ENCODE measurements at places on chromosomes 7 and 10. TPM values are rescaled to one million over a fixed set of nuclear protein-coding genes. Genes with fewer than 3 reads are reported as not detected.

DNA sequence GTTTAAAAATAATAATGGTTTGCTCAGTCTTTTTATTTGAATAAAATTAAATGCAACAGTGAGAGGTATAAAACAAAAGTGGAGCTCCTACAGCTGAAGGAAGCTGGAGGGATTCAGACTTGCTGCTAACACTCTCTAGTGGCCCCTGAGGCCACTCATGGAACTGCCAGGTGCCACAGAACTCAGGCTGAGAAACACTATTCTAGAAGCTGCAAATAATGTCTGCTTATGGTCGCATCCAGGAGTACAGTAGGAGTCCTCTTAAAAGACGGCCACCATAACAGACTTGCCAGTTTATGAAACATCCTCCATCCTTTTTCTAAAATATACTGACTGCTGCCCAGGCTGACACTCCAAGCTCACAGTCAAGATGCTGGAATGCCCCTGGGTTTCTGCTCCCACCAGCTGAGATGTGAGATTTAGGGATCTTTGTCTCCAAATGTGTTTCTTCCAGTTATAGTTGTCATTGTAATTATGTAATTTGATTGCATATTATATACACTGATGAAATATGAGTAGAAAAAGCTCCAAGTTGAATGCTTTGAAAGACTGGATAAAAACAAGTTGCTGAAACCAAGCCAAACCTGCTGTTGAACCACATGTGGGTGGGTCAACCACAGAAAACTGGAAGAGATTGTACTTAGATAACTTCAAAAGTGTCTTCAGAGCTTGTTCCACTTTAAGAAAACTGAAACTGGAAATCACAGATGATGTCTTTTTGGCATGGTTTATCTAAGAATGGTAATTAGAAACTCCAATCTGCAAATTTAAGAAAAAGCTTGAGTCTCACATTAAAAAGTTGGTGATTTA lies 213.7 kb upstream of the AOAH start:
- no peak for DNase-seq
- H3K36me3 ChIP-seq = peaks cover 20% of the 10 kb centered on the region

Gene AKR1B15
- total RNA-seq = not detected

Gene BLNK
- 0.66 TPM for total RNA-seq

- no peaks in the 10 kb centered on the region for H3K27me3 ChIP-seq
- H3K4me1 ChIP-seq = no peaks in the 10 kb centered on the region
- no peaks in the 10 kb centered on the region for H3K36me3 ChIP-seq
Measured at GRCh38 chr7:89238156-89238555, 442.6 kb upstream of the TEX47 start.

- DNase-seq = no peak
- H3K4me1 ChIP-seq = peaks cover 45% of the 10 kb centered on the region
- no peak overlapping the region for H3K27ac ChIP-seq
- H3K27me3 ChIP-seq = no peaks in the 10 kb centered on the region
Measured at GRCh38 chr7:80775482-80775881, 137.0 kb downstream of the CD36 start.

Gene TEX36
- not detected for total RNA-seq

Gene SLC29A3
- total RNA-seq = 0.89 TPM

Gene CCDC201
- total RNA-seq = not detected

- no peak overlapping the region for H3K27ac ChIP-seq
- DNase-seq = no peak
- H3K4me3 ChIP-seq = no peak overlapping the region
- H3K36me3 ChIP-seq = peaks cover 12% of the 10 kb centered on the region
- H3K4me1 ChIP-seq = peaks cover 21% of the 10 kb centered on the region
Measured at GRCh38 chr7:135925210-135925609, 51.9 kb downstream of the MTPN start.

Gene STEAP2
- 7.2 TPM for total RNA-seq

Gene KNDC1
- total RNA-seq = 0.88 TPM

Gene MEOX2
- total RNA-seq = 8.1 TPM

- no peaks in the 10 kb centered on the region for H3K4me1 ChIP-seq
- H3K27me3 ChIP-seq = no peaks in the 10 kb centered on the region
- H3K27ac ChIP-seq = no peak overlapping the region
- no peaks in the 10 kb centered on the region for H3K36me3 ChIP-seq
Measured at GRCh38 chr7:99210265-99210970, 2.5 kb upstream of the KPNA7 start.

Gene TMEM273
- 15.1 TPM for total RNA-seq

Gene SLC26A4
- total RNA-seq = 0.15 TPM

Gene UBTD1
- 20.3 TPM for total RNA-seq

DNA sequence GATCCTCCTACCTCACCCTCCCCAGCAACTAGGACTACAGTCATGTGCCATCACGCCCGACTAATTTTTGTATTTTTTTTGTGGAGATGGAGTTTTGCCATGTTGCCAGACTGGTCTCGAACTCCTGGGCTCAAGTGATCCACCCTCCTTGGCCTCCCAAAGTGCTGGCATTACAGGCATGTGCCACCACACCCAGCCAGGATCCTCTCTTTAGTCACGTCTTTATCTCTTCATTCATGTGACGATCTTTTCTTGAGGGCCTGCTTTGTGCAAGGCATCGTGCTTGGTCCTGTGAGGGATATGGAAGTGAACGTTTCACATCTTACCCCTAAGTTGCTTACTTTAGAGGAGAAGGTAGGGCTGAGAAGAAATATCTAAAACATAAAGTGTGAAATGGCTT lies 21.6 kb downstream of the WBP1L start:
- no peaks in the 10 kb centered on the region for H3K27me3 ChIP-seq
- H3K27ac ChIP-seq = no peak overlapping the region
- no peak overlapping the region for H3K4me3 ChIP-seq
- H3K36me3 ChIP-seq = peaks cover 21% of the 10 kb centered on the region
- DNase-seq = no peak

GRCh38 chr10:98429320-98430072 lies 14.5 kb upstream of the PYROXD2 start:
- no peak overlapping the region for H3K27ac ChIP-seq
- H3K36me3 ChIP-seq = peaks cover 93% of the 10 kb centered on the region
- no peak for DNase-seq
- H3K27me3 ChIP-seq = no peaks in the 10 kb centered on the region
- H3K4me3 ChIP-seq = no peak overlapping the region

- no peaks in the 10 kb centered on the region for H3K4me1 ChIP-seq
- H3K36me3 ChIP-seq = no peaks in the 10 kb centered on the region
- DNase-seq = no peak
- no peaks in the 10 kb centered on the region for H3K27me3 ChIP-seq
- no peak overlapping the region for H3K27ac ChIP-seq
- no peak overlapping the region for H3K4me3 ChIP-seq
Measured at GRCh38 chr10:2618690-2619089, 448.7 kb upstream of the PFKP start.

Gene AQP1
- 166 TPM for total RNA-seq

DNA sequence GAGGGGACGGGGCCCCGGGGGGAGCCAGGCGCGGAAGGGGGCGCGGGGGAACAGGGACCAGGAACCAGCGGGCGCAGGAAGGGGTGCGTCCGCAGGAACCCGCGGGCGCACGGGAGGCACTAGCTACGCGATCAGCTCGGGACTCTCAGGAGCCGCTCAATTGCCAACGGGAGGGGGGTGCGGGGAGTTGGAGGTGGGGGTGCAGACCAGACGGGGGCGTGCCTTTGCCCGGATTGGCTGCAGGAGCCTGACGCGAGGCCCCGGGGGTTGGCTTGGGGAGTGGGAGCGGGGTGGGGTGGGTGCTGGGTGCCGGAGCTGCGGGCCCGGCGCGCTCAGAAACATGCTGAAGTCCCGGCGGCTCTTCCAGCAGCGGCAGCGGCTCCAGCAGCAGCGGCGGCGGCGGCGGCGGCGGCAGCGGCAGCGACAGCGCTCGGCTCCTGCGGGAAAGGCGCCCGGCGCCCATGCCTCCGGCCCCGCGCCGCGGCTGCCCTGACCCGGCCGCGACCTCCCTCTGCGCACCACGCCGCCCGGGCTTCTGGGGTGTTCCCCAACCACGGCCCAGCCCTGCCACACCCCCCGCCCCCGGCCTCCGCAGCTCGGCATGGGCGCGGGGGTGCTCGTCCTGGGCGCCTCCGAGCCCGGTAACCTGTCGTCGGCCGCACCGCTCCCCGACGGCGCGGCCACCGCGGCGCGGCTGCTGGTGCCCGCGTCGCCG lies at the start of gene ADRB1:
Gene ADRB1, plus strand, starts transcription at position 335 of the 715 bp plus-strand sequence. Its CDS starts 267 bp downstream, at position 602.
- H3K4me3 ChIP-seq = peak within 1 kb of the TSS; percentile 66
- peak within 1 kb of the TSS; percentile 89 for H3K27ac ChIP-seq
- no peaks in the 10 kb centered on the region for H3K36me3 ChIP-seq
- DNase-seq = peak; percentile 93

- H3K4me3 ChIP-seq = no peak overlapping the region
- no peaks in the 10 kb centered on the region for H3K36me3 ChIP-seq
- DNase-seq = no peak
- H3K4me1 ChIP-seq = no peaks in the 10 kb centered on the region
Measured at GRCh38 chr10:2210088-2210487, 472.8 kb upstream of the ADARB2 start.

Gene IFIT1
- total RNA-seq = 45.9 TPM

Gene NEUROD6
- total RNA-seq = not detected

- no peak overlapping the region for H3K27ac ChIP-seq
- peaks cover 3% of the 10 kb centered on the region for H3K27me3 ChIP-seq
- DNase-seq = no peak
- H3K4me1 ChIP-seq = no peaks in the 10 kb centered on the region
- no peak overlapping the region for H3K4me3 ChIP-seq
Measured at GRCh38 chr10:80371467-80371866, 14.9 kb downstream of the DYDC2 start.

Gene HOXA2
- total RNA-seq = not detected

Gene SLIT1
- 0.13 TPM for total RNA-seq

- no peak for DNase-seq
- no peaks in the 10 kb centered on the region for H3K27me3 ChIP-seq
- no peaks in the 10 kb centered on the region for H3K36me3 ChIP-seq
- no peak overlapping the region for H3K4me3 ChIP-seq
- H3K4me1 ChIP-seq = peaks cover 18% of the 10 kb centered on the region
- no peak overlapping the region for H3K27ac ChIP-seq
Measured at GRCh38 chr10:44046605-44047004, 338.3 kb downstream of the CXCL12 start.

Gene BAMBI
- total RNA-seq = 15.1 TPM

- no peak overlapping the region for H3K4me3 ChIP-seq
- peaks cover 61% of the 10 kb centered on the region for H3K4me1 ChIP-seq
- H3K27ac ChIP-seq = no peak overlapping the region
- H3K27me3 ChIP-seq = no peaks in the 10 kb centered on the region
Measured at GRCh38 chr7:2619116-2619515, 12.7 kb upstream of the TTYH3 start.

DNA sequence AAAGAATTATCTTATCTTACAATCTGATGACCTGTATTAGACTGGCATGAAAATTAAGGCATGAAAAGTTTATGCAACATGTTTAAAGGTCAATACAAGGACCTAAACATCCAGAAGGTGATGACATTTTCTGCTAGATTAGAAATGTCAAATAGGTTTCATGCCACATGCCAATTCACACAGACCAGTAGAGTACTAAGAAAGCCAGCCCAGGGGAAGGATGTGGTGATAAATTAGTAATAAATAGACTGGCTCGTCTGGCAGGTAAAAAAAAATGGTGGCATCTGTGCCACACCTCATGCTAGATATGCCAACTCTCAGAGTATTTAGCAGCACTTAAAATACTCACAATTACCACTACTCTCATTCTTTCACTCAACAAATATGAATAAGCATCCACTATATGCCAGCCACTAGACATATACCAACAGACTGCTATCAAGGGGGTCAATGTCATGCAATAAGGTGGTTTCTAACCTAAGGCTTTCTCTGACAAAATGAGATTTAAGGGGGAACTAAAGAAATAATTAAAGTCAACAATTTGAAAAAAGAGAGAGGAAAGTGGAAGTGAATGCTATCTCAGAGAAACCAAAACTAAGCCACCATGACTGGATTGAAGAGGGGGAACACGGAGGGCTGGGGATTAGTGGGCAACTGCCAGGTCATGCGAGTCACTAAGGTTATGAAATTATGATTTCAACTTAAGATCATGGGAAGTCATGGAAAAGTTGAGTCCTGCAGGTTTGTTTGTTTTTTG lies 83.5 kb downstream of the SGMS1 start:
- H3K27ac ChIP-seq = no peak overlapping the region
- H3K4me3 ChIP-seq = no peak overlapping the region
- H3K27me3 ChIP-seq = no peaks in the 10 kb centered on the region

Gene FAM53B
- 42.9 TPM for total RNA-seq

Gene SLC13A1
- not detected for total RNA-seq

DNA sequence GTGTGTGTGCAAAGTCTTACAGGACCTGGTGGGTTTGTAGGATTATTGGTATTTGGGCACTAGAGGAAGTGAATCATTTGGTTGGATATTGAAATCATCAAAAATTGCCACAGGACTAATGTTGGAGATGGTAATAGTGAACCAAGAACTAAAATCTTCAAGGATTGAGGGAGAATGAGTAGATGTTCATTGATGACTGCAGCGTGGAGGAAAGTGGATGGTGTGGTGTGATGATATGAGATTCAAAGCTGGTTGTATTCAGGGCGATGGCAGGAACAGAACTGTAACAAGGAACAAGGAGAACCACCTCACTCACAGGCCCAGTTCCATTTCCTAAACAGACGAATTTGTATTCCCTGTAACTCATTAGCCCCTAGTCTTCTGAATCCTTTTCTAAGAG lies 90.3 kb downstream of the TRIM24 start:
- H3K27ac ChIP-seq = no peak overlapping the region
- H3K36me3 ChIP-seq = peaks cover 75% of the 10 kb centered on the region
- H3K27me3 ChIP-seq = no peaks in the 10 kb centered on the region
- DNase-seq = no peak
- no peaks in the 10 kb centered on the region for H3K4me1 ChIP-seq
- H3K4me3 ChIP-seq = no peak overlapping the region

GRCh38 chr10:18474118-18474455 lies 177.3 kb downstream of the NSUN6 start:
- no peaks in the 10 kb centered on the region for H3K27me3 ChIP-seq
- no peaks in the 10 kb centered on the region for H3K36me3 ChIP-seq
- peak overlapping the region; percentile 76 for H3K27ac ChIP-seq
- H3K4me1 ChIP-seq = peaks cover 6% of the 10 kb centered on the region
- H3K4me3 ChIP-seq = no peak overlapping the region
- DNase-seq = no peak

All from heart right ventricle (tissue), 16 donors.